Left renal pelvis (tissue), 4 donors: ENCODE measurements at places on chromosomes 16 and 17.

DNA sequence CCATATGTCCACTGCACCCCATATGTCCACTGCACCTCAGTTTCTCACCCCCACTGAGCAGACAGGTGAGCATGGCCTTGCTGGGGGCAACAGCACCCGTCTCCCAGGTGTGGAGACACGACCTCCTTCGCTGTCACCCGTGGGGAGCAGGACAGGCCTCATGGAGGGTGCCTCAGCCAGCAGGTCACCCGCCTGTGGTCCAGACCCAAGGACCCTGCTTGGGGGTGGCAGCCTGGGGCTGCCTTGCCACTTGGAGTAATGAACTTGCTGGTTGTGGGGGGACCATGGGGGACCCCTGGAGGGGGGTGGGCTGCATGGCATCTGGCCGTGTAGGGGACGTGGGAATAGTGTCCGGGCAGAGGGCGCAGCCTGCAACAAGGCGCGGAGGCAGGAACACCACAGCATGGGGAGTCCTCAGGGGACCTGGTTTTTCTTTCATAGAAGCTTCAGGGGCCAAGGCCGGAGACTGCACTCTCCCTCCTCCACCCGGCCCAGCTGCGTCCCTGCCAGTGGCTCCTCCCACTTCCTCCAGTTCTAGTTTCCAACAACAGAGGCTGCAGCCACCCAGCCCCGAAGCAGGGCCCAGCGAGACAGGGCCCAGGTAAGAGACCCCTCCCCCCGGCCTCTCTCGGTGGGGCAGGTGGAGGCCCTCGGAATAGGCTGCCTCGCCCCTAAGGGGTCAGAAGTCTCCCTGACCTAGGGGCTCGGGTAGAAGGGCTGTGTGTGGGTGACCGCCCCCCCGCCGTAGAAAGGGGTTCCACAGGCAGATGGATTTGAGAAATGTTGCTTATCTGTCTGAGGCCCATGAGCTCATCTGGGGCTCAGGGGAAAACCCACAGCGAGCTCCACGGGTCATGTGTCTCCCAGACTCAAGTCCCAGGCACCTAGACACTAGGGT lies at the start of gene NHLRC4:
Gene NHLRC4, plus strand, starts transcription at position 531 of the 898 bp plus-strand sequence. CDS start 1,043 bp downstream, outside the sequence.
- no peak for DNase-seq

GRCh38 chr16:73023752-73024570 lies 24.0 kb downstream of the ZFHX3 start:
- no peak for DNase-seq

GRCh38 chr16:81003610-81004460 lies 2.9 kb downstream of the CMC2 start:
- no peak for DNase-seq

GRCh38 chr16:20871258-20871657 lies 28.9 kb downstream of the DCUN1D3 start:
- DNase-seq = no peak

DNA sequence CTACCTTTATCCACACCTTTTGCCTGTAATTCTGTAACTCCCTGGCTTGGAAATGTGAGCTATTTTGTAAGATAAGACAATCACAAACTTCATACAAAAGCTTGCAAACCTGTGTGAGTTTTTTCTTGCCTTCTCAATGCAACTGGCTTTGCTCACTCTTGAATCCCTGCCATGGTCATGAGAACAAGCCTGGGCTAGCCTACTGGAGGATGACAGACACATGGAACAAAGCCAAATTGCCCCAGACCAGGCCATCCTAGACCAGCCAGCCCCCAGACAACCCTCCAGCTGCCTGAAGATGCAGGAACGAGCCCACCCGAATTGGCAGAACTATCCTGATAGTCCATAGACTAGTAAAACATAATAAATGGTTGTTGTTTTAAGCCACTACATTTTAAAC lies 466.6 kb upstream of the ERCC4 start:
- DNase-seq = no peak

- no peak for DNase-seq
Measured at GRCh38 chr16:65667011-65667578, 545.2 kb upstream of the CDH11 start.

- DNase-seq = no peak
Measured at GRCh38 chr16:8583732-8584131, 6.6 kb downstream of the TMEM114 start.

DNA sequence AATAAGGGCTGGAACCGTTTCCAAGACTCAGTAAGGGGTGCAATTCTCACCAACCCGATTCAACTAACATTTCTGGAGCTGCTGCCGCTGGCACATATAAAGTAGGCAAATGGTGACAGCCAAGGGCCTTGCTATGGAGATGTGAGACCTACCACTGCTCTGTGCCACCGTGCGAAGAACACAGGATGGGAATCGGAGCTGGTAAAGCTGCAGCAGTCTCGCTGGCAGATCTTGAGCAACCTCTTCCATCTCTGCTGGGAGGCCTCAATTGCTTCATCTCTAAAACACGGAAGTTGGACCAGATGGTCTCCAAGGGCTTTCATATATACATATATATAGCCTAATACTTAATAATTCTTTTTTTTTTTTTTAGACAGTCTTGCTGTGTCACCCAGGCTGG lies 128.9 kb upstream of the RCVRN start:
- no peak for DNase-seq

DNA sequence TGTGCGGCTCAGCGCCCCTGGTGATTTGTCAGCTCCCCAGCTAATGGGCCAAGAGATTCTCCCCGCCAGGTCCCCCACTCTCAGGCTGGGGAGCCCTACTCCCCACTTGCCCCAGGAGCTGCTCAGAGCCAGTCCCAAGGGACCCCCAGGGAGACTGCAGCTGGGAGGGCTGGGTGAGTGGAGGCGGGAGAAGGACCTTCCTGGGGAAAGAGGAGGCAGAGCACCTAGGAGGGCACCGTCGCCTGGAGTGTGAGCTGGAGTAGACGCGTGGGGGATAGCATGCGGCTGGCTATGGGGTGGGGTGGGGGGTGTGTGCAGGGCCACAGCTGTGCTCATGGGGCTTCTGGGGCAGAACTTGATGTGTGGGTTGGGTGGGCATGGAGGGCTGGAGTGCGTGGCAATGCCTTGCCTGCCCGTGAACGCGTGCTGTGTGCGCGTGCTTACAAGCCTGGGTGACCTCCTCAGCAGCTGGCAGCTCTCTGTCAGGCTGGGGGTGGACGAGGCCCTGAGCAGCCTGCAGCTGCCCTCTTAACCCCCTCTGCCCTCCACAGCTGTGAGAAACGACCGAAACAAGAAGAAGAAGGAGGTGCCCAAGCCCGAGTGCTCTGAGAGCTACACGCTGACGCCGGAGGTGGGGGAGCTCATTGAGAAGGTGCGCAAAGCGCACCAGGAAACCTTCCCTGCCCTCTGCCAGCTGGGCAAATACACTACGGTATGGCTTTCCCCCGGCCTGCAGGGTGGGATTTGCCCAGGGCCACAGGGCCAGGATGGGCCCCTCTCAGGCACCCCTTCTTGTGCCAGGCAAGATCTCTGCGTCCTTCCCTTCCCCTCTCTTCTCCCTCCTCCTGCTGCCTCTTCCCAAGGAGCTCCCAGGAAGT lies 12.9 kb downstream of the GJD3 start:
- no peak for DNase-seq

- no peak for DNase-seq
Measured at GRCh38 chr17:5770441-5771270, 186.3 kb upstream of the NLRP1 start.

- no peak for DNase-seq
Measured at GRCh38 chr16:11224894-11225676, 30.9 kb downstream of the SOCS1 start.

GRCh38 chr17:39151943-39152818 lies 744 bp upstream of the PLXDC1 start:
- no peak for DNase-seq

DNA sequence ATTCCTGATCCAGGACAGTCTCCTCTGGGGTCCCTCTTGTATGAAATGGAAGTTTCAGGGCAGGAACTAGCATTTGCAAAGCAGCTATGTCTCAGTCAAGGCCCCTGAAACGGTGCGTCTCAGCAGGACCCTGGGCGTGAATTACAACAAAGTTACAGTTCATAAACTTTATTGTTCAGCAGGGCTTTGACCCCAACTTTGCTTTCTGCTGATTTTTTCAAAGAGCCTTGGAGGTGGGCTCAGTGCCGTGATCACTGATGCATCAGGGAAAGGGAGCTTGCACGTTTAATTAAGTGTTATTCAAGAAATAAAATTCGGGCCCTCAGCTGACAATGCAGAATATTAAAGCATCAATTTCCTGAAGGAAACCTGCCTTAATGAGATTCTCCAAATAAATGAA lies 260.1 kb upstream of the C16orf82 start:
- peak; percentile 46 for DNase-seq

DNA sequence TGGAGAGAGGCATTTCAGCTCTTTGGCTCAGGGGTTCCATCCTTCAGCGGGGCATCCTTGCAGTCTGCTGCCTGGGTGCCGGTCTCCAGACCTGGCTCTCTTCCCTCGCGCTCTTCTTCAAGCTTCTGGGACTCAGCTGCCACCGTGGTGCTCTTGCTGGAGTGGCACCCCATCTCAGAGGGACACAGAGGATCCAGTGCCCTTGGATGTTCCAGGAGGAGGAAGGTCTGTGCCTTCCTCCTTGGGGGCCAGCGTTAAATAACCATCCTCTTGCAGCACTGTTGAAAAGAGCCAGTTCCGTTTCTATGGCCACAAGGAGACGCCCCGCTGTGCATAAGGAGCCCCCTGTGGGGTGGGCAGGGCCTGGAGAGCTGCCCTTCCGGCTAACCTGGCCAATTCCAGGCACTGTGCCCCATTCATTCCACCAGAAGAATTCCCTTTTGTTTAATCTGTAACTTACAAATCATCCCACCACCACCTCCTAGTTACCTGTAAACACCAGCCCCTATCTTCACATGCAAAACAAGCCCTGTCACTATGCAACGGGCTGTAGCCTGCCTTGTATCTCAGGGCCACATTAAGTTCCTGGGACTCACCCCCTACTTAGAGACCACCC lies 8.6 kb downstream of the CHD9NB start:
- no peak for DNase-seq

GRCh38 chr16:66728804-66729203 lies 22.6 kb downstream of the DYNC1LI2 start:
- no peak for DNase-seq

GRCh38 chr16:11412965-11413887 lies 68.0 kb downstream of the RMI2 start:
- DNase-seq = no peak

GRCh38 chr16:72073560-72074230 lies 10.7 kb downstream of the HPR start:
- no peak for DNase-seq

GRCh38 chr16:53911513-53911912 lies 207.6 kb downstream of the FTO start:
- DNase-seq = no peak

- DNase-seq = no peak
Measured at GRCh38 chr16:3262517-3262916, 6.1 kb upstream of the MEFV start.

DNA sequence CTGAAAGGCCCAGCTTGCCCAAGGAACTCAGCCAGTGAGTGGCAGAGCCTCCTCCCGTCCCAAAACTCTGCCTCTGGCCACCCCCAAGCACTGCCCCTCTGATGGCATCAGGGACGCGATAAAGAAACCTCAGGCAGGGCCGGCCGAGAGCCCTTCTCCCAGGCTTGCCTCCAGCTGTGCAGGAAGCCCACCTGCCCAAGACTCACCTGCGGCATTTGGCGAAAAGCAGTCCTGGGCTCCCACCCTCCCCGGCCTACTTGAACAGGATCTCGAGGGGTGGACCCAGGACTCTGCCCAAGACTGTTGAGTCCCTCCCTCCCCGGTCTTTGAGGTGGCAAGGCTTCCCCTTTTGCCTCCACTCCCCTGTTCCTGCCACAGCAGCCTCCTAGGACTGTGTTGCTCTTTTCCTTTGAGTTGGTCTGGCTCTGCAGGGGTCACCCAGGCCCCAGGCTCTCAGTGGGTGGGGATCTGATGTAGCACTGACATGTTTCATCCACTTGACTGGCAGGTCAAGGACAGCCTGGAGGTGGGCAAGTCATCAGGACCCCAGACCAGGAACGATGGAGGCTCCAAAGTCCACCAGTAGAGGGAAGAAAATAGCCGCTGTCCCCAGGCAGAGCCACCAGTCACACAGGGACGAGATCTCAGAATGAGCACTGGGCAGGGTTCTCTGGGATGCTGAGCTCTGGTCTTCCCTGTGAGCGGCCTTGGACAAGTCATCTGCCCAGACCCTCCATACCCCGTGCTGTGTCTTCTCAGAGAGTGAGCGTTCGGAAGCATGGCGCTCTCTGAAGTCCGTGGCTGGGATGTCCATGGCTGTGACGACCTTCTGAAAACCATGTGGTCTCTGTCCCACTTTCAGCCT lies 111.0 kb upstream of the TNRC6C start:
- no peak for DNase-seq

GRCh38 chr17:760371-760770 lies 8.3 kb upstream of the GEMIN4 start:
- no peak for DNase-seq

DNA sequence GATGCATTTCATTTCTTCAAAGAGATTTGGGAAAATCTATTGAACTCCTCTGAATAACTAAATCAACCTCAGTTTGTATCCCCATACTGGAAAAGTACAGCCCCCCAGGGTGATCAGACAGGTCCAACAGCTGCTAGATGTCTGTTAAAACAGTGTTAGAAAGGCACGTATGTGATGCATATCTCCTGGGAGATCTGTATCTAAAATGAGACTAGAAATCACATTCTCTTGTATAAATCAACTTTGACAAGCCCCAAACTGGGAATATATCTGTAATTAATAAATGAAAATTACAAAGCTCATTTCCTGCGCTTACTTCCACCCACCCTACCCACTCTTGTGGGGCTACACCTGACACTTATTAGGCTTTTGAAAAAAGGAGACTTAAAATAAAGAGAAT lies 3.8 kb upstream of the KIF2B start:
- DNase-seq = no peak

GRCh38 chr17:38464723-38465390 lies 36.6 kb downstream of the ARHGAP23 start:
- DNase-seq = peak; percentile 53

- DNase-seq = no peak
Measured at GRCh38 chr16:58684001-58684353, 593 bp downstream of the SLC38A7 start.

DNA sequence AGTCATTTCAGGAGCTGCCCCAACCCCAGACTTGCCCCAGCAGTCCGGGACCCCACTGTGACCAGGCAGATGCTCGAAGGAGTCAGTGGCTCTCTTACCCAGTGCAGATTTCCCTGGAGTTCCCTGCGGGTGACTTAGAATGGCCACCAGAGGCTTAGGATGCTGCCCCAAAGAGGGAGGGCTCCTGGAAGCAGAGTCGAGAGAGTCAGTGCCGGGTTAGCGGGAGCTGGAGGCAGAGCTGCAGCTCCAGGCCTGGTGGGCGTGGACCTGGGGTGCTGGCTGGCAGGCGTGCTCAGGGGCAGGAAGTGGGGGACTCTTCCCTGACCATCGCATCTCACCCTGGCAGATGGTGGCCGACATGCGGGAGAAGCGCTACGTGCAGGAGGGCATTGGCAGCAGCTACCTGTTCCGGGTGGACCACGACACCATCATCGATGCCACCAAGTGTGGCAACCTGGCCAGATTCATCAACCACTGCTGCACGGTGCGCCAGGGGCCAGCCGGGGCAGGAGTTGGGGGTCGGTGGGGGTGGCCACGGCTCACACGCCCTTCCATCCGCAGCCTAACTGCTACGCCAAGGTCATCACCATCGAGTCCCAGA lies 1.6 kb upstream of the HSD3B7 start:
- no peak for DNase-seq
